ENCODE measurements at places on chromosomes 1 and 21. TPM values are rescaled to one million over a fixed set of nuclear protein-coding genes. Genes with fewer than 3 reads are reported as not detected.

NBPF10 gene
- polyA plus RNA-seq = 1.6 TPM

GNG12 gene
- 36.5 TPM for polyA plus RNA-seq

HES4 gene
- 20.8 TPM for polyA plus RNA-seq

- DNase-seq = no peak
Measured at GRCh38 chr1:164475834-164476233, 83.2 kb upstream of the PBX1 start.

DNA sequence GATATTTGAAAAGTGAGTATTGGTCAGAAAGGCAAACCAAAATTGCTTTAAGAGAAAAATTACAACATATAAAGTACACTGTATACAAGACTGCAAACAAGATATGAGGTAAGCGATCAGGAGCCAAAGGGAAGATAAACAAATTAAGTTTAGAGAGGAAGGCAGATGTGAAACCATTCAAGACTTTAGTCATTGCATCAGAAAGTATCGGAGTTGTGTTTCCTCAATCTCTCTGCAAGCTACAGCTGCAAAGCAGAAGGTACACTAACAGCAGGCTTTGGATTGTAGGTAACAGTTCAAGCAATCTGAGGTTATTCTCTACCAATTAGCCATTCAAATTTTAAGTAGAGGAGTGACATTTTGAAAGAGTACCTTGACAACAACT lies 21.3 kb upstream of the TLCD4 start:
- no peak for DNase-seq

- no peak for DNase-seq
Measured at GRCh38 chr1:203028784-203029553, 2.7 kb downstream of the PPFIA4 start.

DNA sequence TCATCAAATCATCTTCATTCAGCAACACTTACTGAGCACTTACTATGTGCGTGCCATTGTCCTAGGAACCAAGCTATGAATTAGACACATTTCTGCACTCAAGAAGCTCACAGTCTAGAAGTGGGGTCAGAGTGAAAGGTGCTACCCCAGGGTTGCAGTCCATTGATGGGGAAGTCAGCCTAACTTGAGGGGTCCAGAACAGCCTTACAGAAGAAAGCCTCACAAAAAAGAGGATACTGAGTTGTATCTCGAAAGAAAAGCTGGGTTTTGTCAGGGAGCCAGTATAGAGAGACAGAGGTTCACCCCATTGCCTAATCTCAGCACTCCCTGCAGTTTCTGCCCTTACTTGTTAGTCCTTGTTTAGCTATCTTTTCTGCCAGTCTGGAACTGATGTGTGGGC lies 153.1 kb upstream of the JUN start:
- DNase-seq = no peak

- DNase-seq = no peak
Measured at GRCh38 chr1:243667591-243667990, 182.5 kb downstream of the AKT3 start.

- DNase-seq = no peak
Measured at GRCh38 chr1:162003061-162003829, 20.4 kb downstream of the OLFML2B start.

GRCh38 chr1:162966613-162967012 lies 102.5 kb upstream of the RGS4 start:
- DNase-seq = no peak

- DNase-seq = peak; percentile 71
Measured at GRCh38 chr1:172144445-172145061, 275.9 kb upstream of the C1orf105 start.

DNA sequence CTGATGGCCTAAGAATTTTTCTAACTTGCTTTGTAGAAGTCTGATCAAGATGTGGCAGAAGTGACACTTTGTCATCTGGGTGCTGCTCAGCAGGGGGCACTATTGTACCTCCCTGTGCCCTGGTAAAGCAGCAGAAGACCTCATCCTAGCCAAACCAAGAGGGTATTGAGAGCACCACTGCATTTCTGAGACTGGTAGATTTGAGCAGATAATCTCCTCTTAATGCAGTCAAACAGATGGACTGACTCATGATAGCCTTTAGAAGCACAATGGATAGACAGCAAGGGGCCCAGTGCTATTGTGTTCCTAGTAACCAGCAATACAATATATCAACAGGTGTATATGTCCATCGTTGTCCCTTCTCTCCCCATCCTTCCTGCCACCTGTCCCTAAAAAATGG lies 5.7 kb downstream of the TPM3 start:
- DNase-seq = no peak

DNA sequence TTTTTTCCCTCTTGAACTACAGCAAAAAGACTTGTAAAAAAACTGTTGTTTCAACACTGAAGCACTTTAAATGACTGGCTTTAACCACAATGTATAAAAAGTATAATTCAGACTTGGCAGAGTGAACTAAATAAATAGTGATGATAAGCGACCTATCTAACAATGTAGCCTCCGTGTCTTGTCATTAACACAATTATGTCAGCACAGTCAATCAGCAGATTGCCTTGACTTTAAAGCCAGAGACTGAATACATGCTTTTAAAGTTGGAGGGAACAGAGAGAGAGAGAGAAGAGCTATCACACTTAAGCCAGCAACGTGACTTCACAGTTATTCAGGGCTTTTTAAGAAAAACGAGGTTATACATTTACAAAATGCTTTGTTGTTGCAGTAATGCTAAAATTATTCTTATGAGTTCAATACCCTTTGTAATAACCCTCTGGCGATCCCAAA lies 378.1 kb downstream of the LMO4 start:
- DNase-seq = no peak

GRCh38 chr21:35783721-35784120 lies 276.6 kb downstream of the SETD4 start:
- no peak for DNase-seq

Measured in spleen (tissue), 13 donors.